ENCODE measurements at places on chromosomes 16 and 17. TPM values are rescaled to one million over a fixed set of nuclear protein-coding genes. Genes with fewer than 3 reads are reported as not detected.

GRCh38 chr16:30600215-30600614 is 10.0 kb downstream of the ZNF689 start:
- H3K4me1 ChIP-seq: peaks cover 3% of the 10 kb centered on the region
- H3K4me3 ChIP-seq: no peak overlapping the region
- H3K36me3 ChIP-seq: peaks cover 24% of the 10 kb centered on the region
- no peak for DNase-seq
- no peak overlapping the region for H3K27ac ChIP-seq
- no peaks in the 10 kb centered on the region for H3K27me3 ChIP-seq

CPHXL2 gene
- total RNA-seq: not detected

KCNAB3 gene
- 7.9 TPM for total RNA-seq

DNA sequence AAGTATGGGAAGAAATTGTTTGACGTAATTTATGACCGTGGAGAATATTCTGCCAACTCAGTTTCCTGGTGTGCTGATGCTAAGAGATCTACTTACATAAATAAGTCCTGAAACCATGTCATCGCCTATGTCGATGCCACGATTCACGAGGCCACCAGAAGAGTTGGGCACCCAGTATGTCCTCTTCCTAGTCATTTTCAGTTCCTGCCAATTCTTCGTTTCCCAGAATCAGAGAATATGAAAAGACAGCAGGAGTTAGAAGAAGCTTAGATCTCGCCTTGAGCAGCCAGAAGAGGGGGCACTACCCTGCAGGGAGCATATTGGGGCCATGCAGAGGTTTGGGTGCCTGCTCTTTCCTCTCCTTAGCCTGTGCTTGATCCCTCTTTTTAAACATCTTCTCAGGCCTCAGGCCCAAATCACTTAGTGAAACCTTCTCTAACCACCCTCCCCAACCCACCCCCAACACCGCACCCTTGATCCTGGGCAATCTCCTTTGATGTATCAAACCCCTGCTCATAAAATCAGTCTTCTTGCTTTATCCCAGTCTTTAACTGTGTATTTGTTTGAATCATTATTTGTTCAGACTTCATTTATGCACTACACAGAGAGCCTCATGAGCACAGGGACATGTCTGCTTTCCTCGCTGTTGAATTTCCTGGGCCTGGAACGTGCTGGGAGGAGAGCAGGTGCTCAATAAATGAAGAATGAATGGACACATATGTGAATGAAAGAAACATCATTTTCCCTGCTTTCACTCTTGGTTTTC is 12.2 kb upstream of the LONP2 start:
- no peak overlapping the region for H3K27ac ChIP-seq
- H3K36me3 ChIP-seq: no peaks in the 10 kb centered on the region
- H3K4me3 ChIP-seq: no peak overlapping the region

DNA sequence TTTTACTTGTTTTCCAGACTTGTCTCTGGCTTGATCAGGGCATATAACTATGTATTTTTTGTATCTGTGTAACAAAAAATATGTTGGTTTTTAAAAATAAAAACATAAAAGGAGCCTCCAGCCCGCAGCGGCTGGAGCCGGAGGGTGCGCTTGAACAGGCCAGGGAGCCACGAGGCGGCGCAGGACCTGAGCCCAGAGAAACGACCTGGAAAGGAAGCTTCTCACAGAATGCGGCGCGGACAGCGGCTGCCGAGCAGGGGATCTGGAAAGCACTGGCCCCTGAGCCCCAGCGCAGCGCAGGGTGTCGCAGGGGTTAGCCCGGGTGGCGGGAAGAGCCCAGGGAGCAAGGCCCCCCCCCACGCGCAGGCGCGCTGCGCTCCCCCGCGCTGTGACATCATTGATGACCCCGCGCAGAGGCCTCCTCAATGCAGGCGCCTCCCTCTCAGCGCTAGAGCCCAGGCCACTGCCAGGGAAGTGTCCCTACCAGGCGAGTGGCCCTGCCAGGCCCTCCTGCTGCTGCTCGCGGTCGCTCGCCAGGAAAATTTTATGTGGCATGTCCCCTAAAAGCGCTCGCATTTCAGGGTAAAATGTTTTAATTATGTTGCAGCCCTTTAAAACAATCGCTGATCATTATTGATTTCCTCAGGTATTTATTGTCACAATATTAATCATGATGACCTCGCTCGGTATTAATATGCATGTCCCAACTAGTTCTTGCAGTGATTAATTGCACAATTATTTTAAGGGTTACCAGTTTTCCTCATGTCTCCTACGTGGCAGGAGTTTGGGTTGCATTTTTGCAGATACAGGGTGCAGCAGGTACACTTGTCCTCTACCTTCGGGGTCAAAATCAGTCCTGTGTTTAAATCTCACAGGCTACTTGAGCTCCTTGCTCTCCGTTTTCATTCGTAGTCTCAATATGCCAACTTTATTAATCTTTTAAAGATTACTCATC is 134.2 kb downstream of the USP22 start:
- peak; percentile 85 for DNase-seq
- no peaks in the 10 kb centered on the region for H3K36me3 ChIP-seq
- peak overlapping the region; percentile 49 for H3K27ac ChIP-seq

TNS4 gene
- total RNA-seq: 1.8 TPM

DNA sequence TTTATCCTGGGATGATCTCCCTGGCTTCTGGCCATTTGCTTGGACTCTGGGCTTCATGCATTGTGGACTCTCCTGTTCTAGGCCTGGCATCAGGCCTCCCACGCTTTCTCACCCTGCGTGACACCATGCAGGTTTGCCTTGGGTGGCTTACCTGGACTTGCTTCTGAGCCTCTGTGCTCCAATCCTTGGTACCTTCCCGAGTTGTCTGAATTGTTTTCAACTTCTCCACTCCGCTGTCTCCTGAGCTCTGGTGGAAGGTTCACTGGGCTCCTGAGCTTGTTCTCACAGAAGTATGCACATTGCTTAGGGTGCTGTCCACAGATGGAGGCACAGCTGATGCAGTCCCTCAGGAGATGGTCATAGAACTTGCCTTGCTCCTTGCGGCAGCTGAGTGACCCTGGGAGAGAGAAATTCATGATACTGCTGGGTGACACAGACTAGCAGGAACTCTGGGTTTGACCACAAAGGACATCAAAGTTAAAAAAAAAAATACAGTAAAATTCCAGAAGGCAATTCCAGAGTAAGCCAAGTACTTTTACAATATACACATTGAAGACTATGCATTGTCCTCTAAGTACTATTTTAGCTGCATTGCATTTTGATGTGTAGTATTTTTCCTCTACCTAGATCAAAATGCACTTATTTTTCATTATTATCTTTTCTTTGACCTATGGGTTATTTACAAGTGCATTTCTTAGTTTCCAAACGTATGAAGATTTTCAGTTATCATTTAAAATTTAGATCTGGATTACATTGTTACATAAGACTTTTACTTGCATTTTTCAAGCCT is 23.1 kb downstream of the TNFRSF13B start:
- no peaks in the 10 kb centered on the region for H3K36me3 ChIP-seq
- H3K4me3 ChIP-seq: no peak overlapping the region
- no peaks in the 10 kb centered on the region for H3K4me1 ChIP-seq
- no peak overlapping the region for H3K27ac ChIP-seq

- H3K27me3 ChIP-seq: no peaks in the 10 kb centered on the region
- H3K36me3 ChIP-seq: peaks cover 45% of the 10 kb centered on the region
- H3K4me3 ChIP-seq: no peak overlapping the region
- H3K27ac ChIP-seq: no peak overlapping the region
- peaks cover 85% of the 10 kb centered on the region for H3K4me1 ChIP-seq
Measured at GRCh38 chr17:40348562-40349476, 15.7 kb downstream of the GJD3 start.

GRCh38 chr16:12617401-12617819 is 186.3 kb downstream of the CPPED1 start:
- DNase-seq: no peak
- H3K27ac ChIP-seq: no peak overlapping the region
- no peaks in the 10 kb centered on the region for H3K27me3 ChIP-seq
- H3K4me3 ChIP-seq: no peak overlapping the region

LPO gene
- total RNA-seq: not detected

- no peak overlapping the region for H3K27ac ChIP-seq
- no peaks in the 10 kb centered on the region for H3K4me1 ChIP-seq
- DNase-seq: no peak
- H3K4me3 ChIP-seq: no peak overlapping the region
- H3K27me3 ChIP-seq: no peaks in the 10 kb centered on the region
Measured at GRCh38 chr16:69618721-69619120, 53.0 kb downstream of the NFAT5 start.

GRCh38 chr17:77948690-77949114 is 9.8 kb upstream of the TNRC6C start:
- no peak overlapping the region for H3K27ac ChIP-seq
- no peaks in the 10 kb centered on the region for H3K36me3 ChIP-seq
- H3K27me3 ChIP-seq: no peaks in the 10 kb centered on the region

DNA sequence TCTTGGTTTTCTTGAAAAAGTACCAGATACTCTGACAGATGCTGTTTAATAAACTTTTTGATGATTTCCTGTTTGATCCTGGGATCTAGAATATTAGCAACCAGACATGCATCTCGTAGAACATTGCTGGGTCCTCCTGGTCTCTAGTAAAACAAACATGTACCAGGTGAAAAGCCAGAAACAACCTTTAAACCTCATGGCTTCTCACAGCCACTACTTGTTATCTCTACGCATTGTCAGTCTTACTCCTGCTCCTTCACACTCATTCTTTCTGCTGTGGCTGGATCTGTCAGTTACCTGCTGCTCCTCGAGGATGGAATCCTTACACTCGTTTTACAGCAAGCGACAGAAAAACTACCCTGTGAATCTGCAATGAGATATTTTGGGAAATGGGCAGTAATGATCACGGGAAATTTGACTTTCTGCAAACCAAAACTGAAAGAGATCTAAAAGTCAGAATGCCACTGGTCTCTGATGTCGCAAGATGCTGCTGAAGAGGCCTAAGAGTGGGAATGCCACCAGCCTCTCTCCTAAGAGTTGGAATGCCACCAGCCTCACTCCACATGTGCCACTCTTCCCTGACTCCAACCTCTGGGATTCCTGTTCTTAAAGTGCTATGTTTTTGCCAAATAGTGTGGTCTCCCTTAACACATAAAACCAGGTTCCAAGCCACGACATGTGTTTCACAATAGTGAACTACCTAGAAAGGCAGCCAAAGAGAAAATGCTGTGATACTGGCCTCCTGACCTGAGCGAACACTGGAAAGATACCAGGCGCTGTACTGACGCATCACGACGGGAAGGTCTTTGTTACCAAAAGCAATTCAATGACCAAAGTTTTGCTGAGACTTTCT is 86.3 kb downstream of the VPS53 start:
- H3K4me1 ChIP-seq: no peaks in the 10 kb centered on the region
- no peak overlapping the region for H3K27ac ChIP-seq
- H3K36me3 ChIP-seq: peaks cover 36% of the 10 kb centered on the region
- no peaks in the 10 kb centered on the region for H3K27me3 ChIP-seq

DNA sequence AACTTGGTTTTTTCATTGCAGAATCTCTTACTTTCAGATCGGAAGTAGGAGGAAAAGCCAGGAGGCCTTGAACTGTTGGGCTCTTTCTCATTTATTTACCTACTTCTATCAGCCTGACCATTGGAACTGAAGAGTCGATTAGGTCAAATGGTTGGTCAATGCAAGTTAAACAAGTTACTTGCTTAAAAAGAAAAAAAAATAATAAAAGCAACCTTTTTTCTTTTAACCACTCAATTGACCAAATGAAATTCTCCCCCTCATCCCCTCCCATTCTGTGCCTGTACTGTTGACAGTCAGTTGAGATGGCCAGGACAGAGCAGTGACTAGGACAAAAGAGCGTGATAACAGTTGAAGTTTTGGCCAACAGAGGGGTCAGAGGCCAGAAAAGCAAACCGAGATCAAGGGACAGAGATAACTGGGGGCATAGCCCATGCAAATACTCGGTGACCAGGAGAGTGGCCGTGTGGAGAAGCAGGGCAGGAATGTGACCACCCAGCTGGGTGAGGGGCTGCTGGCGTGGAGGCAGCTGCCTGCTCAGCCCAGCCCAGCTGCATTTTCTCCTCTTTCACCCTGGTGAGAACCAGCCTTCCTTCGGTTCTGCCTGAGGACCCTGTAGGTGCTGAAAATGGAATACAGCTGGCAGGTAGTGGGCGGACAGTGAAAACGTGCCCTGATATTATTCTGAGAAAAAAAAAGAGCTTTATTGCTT is 72.2 kb downstream of the HS3ST3B1 start:
- no peaks in the 10 kb centered on the region for H3K4me1 ChIP-seq
- no peak for DNase-seq
- no peak overlapping the region for H3K27ac ChIP-seq
- H3K27me3 ChIP-seq: no peaks in the 10 kb centered on the region
- H3K4me3 ChIP-seq: no peak overlapping the region
- no peaks in the 10 kb centered on the region for H3K36me3 ChIP-seq

GRCh38 chr16:85004587-85005205 is 6.6 kb downstream of the ZDHHC7 start:
- no peak overlapping the region for H3K27ac ChIP-seq
- no peak overlapping the region for H3K4me3 ChIP-seq
- peaks cover 28% of the 10 kb centered on the region for H3K4me1 ChIP-seq
- DNase-seq: no peak

CLEC18C gene
- total RNA-seq: 0.88 TPM

SLFN12 gene
- total RNA-seq: 30.9 TPM

DNA sequence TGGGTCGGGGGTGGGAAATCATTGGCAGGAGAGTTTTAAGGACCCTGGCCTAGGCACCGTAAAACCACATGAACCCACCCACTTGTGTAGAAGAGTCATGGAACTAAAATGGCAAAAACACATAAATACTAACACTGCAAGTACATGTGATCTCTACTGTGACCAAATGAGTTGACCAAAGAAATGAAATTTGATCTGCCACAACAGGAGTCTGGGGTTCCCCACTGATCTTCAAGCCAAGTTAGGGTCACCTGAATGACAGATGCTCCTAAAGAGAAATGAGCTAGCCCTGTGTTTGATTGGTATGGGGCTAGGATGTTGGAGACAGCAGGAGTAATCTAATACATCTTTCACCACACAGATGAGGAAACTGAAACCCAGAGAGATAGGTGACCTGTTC is 21.5 kb upstream of the SKAP1 start:
- H3K27ac ChIP-seq: no peak overlapping the region
- H3K36me3 ChIP-seq: no peaks in the 10 kb centered on the region
- DNase-seq: no peak
- no peaks in the 10 kb centered on the region for H3K27me3 ChIP-seq

- no peak for DNase-seq
- H3K4me3 ChIP-seq: no peak overlapping the region
- no peak overlapping the region for H3K27ac ChIP-seq
- H3K27me3 ChIP-seq: no peaks in the 10 kb centered on the region
- H3K4me1 ChIP-seq: no peaks in the 10 kb centered on the region
Measured at GRCh38 chr16:19745286-19746010, 27.4 kb downstream of the IQCK start.

GAST gene
- total RNA-seq: not detected

TTC19 gene
- 40.1 TPM for total RNA-seq

PPL gene
- not detected for total RNA-seq

DNA sequence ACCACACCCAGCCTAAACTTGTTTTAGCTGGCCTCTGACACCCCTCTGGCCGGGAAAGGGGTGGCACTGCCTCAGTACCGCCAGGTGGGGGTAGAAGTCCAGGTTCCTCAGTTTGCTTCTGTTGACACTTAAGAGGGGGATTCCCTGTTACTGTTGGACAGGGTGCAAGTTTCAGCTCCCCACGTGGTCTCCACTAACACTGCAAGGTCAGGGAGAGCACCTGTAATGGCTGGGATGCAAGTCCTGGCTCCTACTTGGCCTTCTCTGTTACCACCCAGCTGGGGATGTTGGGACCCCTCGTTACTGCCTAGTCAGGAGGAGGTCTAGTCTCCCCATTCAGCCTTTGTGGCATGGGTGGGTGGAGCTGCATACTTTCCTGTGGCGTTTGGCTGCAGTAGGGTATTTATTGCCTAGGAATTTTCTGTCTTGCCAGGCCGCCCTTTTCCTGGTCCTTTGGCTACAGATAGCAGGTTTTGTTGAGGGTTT is 10.6 kb upstream of the MFAP4 start:
- no peaks in the 10 kb centered on the region for H3K27me3 ChIP-seq
- H3K4me3 ChIP-seq: no peak overlapping the region
- H3K27ac ChIP-seq: no peak overlapping the region
- no peaks in the 10 kb centered on the region for H3K36me3 ChIP-seq
- H3K4me1 ChIP-seq: no peaks in the 10 kb centered on the region
